ENCODE measurements at places on chromosomes 3 and 15.

- DNase-seq = no peak
These were observed 4.8 kb downstream of the TTBK2 start for GRCh38 chr15:42915654-42916315.

DNA sequence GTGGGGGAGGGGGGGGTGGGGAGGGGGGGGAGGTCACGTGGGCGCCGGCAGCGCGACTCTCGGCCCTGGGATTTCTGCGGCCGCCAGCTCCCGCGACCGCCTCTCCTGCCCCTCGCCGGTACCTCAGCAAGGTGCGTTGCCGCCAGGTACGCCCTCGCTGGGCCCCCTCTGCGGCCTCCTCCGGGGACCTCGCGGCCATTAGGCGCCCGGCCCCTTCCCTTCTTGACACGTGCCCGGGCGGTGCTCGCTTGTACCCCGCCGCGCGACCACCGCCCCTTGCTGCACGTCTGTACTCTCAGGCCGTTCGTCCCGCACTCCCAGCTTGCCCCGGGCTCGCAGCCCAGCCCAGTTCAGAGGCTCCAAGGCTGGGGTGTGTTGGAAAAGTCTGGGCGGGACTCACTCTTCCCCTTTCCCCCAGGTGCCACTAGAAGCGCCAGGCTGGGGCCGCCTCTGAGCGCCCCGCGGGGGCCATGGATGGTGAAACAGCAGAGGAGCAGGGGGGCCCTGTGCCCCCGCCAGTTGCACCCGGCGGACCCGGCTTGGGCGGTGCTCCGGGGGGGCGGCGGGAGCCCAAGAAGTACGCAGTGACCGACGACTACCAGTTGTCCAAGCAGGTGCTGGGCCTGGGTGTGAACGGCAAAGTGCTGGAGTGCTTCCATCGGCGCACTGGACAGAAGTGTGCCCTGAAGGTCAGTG, at the start of gene MAPKAPK3:
MAPKAPK3 (plus strand) TSS at position 56 of the 696 bp plus-strand sequence; CDS start at position 471, 415 bp downstream.
- DNase-seq = no peak

DNA sequence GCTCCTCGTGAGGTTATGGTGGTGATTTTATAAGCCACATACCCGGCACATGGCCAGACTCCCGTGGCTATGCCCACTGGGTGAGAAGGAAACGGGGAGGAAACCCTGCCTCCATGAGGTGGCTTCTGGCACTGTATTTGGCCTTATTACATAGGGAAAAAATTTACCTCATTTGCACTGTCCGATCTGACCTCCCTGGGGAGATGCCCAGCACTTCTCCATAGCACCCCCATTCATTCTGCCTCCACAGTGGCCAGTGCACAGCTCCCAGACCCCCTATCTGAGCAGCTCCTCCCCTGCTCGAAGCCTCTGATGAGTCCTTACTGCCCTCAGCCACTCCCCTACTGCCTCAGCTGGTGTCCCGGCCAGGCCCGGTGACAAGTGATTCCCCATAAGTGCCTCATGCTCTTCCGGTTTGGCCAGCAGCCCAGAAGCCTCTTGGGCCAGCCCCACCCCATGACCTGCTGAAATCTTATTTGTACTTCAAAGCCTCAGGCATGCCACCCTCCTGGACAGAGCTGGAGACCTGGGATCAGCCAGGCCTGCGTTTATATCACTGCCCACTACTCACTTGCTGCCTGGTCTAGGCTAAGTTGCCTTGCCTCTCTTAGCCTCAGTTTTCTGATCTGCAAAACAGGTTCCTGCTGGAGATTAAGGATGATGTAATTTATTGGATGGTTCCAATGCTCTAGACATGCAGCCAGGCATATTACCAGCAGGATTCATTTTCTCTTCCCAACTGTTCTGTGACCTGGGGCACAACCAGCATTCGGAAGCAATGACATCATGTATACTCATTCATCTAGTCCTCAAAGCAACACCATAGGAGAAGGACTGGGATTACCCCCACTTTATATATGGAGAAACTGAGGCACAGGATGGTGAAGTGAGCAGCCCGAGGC, 30.6 kb upstream of the SLC6A6 start:
- no peak for DNase-seq

- no peak for DNase-seq
These were observed 411 bp upstream of the C3orf70 start for GRCh38 chr3:185153171-185153771.

DNA sequence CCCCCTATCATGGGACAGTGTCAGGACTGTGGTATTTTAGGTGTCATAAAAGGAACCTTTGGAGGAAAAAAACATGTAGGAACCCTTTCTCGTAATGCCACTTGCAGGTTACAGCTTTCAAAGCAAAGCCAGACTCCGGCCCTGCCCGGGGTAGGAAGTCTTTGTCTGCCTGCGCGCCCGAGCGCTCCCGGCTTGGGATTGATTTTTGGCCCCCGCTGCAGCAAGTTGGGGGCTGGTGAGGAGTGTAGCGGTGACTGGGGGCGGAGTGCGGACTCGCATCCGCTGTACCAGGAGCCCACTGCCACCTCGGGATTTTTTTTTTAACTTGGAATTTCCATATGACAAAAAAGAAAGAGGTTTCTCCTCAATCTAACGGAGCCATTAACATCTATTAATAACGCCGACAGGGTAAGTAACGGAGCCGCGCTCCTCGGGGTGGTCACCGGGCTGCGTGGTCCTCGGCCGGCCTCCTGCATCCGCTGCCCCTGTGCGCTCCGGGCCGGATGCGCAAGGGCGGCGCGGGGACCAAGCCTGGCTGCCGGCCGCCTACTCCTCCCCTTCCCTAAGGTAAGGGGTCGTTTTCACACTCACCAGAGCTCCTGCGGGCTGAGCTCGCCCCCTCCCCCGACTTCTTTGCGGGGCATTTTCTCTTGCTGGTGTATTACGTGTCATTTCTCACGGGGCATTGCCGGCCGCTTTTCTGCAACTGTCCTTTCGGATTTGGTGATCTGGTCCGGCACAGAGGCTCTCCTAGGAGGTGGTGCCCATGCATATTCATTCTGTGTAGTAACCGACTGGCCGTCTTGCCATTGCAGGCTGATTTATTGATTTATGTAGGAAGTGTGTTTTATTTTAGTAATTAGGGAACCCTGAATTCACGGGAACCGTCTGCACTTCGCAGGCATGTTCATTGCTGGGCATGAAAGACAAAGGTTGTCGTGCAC, 219.8 kb upstream of the TOPAZ1 start:
- no peak for DNase-seq

DNA sequence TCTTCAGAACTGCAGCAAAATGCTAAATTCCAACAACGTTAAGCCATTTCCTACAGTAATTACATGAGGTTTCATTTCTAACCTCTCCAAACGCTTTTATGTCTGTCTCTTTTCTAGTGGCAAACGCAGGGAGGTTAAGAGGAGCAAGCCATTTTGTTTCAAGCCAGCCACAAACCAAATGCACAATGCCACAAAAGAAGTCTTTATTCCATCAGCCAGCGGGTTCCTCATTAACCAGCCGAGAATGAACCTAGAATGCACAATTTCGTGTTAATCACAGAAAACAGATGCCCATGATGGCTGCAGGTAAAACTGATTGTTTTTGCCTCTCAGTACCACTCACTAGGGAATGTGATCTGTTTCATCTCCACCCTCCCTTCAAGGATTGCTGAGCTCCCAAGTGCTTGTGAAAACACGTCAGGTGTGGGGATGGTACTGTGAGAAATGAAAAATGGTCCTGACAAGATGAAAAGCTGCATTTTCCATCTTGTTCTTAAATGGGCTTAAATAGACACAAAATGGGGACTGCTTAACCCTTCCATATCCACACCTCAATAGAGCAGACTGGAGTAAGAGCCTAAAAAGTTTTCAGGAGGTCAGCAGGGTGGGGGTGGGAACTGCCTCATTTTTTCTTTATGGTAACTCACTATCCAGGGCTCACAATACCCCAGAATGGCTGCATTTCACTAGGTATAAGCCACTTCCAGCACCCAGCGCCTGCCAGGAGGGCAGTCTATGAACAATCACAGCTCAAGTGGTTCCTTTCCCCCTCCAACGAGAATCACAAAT, 277.1 kb downstream of the MAGI1 start:
- DNase-seq = no peak

DNA sequence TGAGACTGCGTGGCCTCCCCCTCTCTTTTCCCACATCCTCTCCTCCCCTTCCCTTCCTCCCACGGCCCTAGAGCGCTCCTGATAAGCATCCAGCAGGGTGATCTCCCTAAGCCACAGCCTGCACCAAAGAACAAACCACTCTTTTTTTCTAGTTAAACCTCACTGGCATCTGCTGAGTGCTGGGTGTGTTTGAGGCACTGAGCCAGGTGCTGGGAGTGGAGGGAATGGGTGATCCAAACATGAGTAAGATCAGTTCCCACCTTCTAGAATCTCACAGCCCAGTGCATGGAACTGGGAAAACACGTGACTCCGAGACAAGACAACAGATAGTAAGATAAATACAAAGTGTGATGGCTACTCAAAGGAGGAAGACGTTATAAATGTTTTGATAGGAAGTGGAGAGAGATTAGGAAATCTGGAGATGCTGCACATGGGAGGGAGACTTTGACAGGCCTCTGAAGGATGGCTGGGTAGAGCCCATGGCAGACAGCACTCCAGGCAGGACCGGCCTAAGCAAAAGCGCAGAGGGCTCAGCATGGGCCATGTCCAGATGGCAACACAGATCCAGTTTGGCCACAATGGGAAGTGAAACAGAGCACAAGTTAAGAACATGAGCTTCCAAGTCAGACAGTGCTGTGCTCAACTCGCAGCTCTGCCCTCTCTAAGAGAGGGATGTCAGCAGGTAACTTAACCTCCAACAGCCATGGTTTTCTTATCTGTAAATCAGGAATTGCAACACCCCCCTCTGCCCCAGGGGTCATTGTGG, 55.6 kb downstream of the CCR3 start:
- DNase-seq = no peak

DNA sequence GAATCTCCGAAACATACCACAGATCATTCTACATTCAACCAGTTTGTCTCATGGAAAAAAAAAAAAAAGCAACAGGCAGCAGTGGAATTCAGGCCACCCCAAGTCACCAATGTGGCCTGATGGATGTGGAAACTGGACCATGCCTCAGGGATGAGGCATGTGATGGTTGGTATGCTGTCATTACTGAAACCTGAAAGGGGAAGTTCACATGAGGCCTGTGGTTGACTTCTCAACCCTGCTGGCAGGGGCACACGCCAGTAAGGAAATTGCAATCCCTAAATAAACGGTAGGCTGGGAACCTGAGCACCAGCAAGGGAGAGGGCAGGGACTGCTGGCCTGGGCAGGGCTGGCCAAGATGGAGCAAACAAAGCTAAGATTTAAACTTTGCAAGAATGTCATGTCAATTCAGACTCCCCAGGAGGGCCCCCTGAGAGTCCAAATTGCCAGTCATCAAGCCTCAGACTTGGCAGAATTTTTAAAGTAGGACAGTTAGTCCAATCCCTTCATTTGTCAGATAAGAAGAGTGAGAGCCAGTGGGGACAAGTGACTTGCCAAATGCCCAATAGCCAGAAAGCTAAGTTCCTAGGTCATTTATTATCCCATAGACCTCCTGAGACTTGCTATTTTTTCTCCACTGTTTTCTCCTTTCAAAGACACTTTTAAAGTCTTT, 310.4 kb downstream of the ERC2 start:
- DNase-seq = peak; percentile 1

DNA sequence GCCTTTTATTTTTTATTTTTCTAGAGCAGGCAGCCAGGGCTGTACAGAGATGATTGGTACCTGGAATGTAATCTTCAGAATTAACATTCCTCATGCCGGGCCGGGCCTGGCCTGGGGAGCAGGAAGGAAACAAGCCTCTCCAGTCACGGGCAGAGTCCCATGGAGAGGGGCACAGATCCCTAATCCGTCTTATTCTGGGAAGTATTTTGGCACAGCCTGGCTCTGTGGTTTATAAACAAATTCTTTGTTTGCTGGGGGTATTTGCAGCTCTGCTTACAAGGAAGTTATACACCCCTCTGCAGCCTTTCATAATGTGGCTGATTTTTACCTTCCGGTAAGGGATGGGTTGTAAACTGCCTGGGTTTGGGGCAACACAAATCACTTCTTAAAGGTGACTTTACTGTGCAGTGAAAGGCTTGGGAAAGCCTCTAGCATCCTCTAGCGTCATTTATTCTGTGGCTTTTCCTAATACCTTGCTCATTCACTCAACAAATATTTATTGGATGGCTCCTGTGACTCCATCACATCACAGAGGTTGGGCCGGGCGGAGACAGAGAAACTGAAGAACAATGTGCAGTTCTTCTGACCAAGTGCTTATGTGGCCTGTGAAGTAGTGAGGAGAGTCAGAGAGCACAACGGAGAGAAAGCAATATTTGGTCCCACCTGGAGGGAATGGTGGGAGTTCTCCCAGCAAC, 2.7 kb downstream of the SLC6A20 start:
- DNase-seq = no peak

- no peak for DNase-seq
These were observed 154.8 kb upstream of the TTC14 start for GRCh38 chr3:180447136-180447535.

- no peak for DNase-seq
These were observed 166.6 kb downstream of the TPRG1 start for GRCh38 chr3:189338366-189338765.

DNA sequence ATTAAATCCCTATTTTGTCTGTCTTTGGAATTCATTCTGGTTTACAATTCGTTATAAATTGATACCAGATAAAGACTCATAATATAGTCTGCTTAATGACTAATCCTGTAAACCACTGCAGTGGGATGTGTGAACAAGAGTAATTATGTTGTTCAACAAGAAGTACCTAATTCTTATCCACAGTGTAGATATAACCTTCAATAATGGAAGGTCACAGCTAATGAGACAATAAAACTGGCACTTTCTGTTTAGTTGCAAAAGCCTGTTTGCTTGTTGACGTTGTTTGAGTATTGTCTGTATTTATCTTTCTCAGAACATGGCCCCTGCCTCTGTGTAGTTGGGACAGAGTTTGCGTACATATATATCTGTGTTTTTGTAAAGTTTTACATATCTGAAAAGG, 26.7 kb downstream of the PIAS1 start:
- no peak for DNase-seq

- no peak for DNase-seq
These were observed 23.4 kb downstream of the RAB5A start for GRCh38 chr3:19970327-19970726.

GRCh38 chr3:74214286-74214685, 400.2 kb downstream of the CNTN3 start:
- DNase-seq = no peak

- DNase-seq = no peak
These were observed 403.3 kb upstream of the SGO1 start for GRCh38 chr3:20589275-20589674.

DNA sequence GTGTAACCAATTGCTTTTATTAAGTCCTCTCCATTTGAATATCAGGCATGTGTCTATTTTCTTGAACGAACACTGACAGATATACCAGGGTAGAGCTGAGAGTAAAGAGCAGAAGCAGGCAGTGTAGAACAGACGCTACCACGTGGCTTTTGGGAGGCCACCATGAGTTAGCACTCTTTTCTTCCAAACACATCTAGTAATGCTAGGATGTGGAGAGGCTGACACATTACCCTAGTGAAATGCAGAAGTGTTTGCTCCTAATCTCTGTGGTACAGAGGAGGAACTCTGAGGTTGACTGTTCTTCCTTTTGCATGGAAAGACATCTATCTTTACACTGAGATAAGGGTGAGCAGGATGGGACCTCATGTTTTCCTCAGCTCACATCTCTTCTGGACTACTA, 216.3 kb downstream of the SATB1 start:
- no peak for DNase-seq

- DNase-seq = no peak
These were observed 2.7 kb downstream of the PPP1R14D start for GRCh38 chr15:40825661-40826422.
